ENCODE measurements at places on chromosomes 6 and 20.
A peak's percentile ranks its signal among the peaks of the same experiment; 100 is the strongest.

DNA sequence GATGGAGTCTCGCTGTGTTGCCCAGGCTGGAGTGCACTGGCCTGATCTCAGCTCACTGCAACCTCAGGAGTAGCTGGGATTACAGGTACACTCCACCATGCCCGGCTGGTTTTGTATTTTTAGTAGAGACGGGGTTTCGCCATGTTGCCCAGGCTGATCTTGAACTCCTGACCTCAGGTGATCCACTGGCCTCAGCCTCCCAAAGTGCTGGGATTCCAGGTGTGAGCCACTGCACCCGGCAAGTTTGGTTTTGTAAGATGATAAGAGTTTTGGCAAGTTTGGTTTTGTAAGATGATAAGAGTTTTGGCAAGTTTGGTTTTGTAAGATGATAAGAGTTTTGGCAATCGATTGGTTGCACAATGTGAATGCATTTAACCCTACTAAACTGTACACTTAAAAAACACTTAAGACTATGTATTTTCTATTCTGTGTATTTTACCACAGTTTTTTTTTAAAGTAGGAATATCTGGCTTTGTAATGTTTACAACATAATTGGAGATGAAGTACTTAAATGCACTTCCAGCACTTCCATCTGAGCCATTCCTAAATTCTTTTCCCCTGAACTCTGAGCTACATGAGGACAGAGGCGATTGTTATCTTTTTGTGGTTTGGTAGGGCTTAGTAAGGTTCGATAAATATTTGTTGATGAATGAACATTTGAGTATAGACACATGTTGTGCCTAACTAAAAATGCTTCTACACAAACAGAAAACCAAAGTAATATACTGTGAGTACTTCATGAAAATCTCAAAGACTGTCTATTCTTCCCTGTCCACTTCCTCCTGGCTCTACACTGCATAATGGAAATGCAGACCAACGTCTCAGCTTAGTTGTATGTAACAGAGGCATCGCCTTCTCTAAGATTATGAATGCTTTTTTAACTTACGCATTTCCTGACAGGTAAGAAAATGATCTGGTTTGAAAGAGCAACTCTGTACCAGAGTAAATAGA is 18.8 kb downstream of the SAMHD1 start:
- no peak for DNase-seq

DNA sequence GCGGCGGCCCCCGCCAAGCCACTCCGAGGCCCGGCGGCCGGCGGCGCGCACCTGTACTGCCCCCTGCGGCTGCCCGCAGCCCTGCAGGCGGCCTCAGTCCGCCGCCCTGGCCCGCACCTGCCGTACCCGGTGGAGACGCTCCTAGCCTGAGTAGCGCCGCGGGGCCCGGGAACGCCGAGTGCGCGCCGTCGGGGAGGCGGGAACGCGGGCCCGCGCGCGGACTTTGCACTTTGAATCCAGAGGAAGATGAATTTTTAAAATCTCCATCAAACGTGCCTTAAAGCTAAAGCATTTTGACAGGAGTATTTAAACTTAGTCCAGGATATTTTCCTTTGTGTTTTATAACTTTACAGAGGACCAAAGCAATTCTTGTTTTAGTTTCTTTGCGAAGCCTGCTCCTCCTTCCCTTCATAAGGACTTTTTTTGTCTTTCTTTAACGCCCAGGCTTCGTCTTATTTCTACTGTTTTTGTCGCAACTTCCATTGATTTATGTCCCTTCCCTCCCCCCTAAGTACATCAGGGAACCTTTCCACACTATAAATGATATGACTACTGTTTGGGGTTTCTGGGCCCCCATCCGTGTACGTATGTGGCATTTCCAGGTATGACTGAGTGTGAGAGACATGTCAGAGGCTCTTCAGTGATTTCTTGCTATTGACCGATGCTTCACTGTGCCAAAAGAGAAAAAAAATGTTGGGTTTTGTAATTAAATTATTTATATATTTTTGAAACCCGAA is 2.0 kb downstream of the FOXQ1 start:
- no peak for DNase-seq

GRCh38 chr20:58755766-58756449 is 63.3 kb downstream of the NPEPL1 start:
- no peak for DNase-seq

DNA sequence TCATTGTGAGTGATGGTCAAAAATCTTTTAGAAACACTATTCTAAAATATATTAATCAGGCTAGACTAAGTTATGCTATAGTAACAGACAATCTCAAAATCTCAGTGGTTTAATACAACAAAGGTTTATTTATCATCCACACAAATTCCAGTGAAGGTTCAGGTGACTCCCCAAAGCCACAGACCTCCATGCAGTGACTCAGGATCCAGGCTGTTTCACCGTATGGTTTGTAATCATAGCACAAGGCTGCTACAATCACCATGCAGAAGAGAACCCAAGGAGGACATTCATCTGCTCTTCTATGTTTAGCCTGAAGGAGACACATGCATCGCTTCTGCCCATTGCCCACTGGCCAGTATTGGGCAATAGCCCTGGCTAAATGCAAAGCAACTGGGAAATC is 46.2 kb downstream of the BFSP1 start:
- DNase-seq: no peak

GRCh38 chr6:42041481-42042053 is 8.8 kb upstream of the TAF8 start:
- no peak for DNase-seq

DNA sequence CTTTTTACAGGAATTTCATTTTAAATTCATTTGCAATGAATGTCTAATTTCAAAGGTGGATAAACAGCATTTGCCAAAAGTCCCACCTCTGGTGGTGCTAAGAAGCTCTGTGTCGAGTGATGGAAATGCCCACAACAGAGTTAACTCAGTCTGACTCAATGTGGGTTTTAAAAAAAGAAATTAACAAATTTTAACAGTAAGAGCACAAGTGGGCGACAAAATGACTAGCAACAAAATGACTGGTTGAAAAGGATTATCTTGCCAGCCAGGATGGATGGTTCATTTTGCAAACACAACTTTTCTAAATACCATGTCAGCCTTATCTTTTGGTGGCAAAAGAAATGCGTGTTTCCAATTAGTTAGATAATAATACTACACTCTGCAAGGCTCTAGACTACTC is 14.3 kb upstream of the TAGAP start:
- DNase-seq: no peak

- DNase-seq: no peak
These were observed 3.6 kb upstream of the CCN2 start for GRCh38 chr6:131954775-131955107.

DNA sequence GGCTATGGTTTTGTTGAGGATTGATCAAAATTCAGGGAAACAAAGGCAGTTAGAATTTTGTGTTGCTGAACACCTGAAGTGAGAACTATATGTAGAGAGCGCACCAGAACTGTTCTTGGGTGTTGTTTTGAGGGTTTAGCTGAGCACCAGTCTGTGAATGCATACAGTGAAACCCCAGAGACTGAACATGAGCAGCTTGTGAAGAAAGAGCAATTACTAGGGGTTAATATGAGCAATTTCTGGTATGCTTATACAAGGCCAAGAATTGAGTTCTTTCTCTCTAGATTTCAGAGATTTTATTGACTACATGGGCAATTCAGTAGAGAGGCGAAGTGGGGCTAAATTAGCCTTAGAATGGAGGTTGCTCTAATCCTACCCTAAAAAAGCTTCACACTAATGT is 93.9 kb downstream of the CD2AP start:
- DNase-seq: no peak

DNA sequence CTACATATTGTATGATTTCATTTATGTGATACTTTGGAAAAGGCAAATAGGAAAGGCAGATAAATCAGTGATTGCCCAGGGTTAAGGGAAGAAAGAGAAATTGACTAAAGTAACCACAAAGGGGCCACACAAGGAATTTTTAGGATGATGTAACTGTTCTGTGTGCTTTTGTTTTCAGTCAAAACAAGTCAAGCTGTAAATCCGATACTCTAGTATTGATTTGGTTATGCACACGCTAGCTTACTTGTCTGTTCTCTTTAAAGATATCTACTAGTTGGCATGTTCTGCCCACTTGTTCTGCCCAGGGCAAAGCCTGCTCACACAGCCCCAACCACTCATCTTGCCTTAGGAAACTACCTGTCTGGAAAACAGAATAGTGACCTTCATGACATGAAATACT is 6.4 kb downstream of the FBXL4 start:
- DNase-seq: peak; percentile 16

Measured in NCI-H526 (cell line).